Left lobe of liver (tissue), 2 donors: ENCODE measurements at places on chromosomes 4 and X. TPM values are rescaled to one million over a fixed set of nuclear protein-coding genes. Genes with fewer than 3 reads are reported as not detected.

The TAF9B gene
- total RNA-seq: 3.0 TPM

The EREG gene
- total RNA-seq: 0.18 TPM

The TEC gene
- 3.2 TPM for total RNA-seq

The ATP1B4 gene
- total RNA-seq: not detected

- DNase-seq: no peak
Measured at GRCh38 chrX:19152762-19153161, 30.5 kb upstream of the ADGRG2 start.

DNA sequence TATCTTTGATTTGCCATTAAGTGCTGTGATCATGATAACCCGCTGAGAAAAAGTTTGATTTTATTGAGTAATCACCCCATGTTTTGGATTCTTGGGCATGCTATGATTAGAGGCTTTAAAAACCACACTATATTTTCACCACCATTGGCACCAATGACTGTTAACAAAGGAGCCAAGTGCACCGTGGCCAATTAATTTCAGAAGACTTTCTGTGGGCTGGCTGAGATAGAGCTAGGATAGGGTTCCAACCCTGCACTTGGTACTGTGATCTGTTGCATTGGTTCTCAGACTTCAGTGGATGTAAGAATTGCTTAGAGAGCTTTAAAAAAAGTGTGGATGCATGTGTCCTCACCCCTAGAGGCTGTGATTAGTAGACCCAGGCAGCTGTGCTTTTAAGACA lies 32.4 kb downstream of the OCRL start:
- no peak for DNase-seq

DNA sequence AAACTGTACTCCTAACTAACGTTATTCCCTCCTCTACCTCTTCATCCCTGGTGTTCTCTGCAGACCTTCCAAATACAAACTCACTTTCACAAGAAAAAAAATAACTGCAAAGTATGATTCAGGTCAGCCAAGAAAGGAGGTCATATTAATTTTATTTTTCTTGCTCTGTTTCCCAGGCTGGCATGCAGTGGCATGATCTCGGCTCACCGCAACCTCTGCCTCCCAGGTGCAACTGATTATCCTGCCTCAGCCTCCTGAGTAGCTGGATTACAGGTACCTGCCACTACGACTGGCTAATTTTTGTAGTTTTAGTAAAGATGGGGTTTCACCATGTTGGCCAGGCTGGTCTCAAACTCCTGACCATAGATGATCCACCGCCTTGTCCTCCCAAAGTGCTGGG lies 156.6 kb downstream of the CHIC2 start:
- DNase-seq: no peak

- DNase-seq: no peak
Measured at GRCh38 chr4:169963998-169964397, 62.2 kb downstream of the MFAP3L start.

DNA sequence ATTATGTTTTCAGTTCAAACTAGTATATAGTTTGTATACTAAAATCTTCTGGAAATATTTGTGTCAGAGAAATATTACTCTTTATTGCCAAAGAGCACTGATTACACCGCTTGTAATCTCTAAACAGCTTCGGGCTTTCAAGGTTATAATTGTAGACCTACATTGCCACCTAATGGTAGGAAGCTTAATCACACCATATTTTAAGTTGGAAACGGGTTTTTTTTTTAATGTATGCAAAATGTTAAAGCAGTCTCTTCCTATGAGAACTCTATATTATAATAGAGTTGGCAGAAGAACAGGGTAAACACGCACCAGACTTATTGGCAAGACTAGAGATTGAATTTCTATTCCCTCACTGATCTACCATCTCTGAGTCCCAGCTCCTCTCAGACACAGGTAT lies 19.5 kb upstream of the NFXL1 start:
- no peak for DNase-seq

GRCh38 chrX:3638280-3638873 lies 75.1 kb downstream of the PRKX start:
- DNase-seq: peak; percentile 44
